ENCODE measurements at places on chromosomes 2 and 18.

GRCh38 chr2:154709215-154709614 lies 10.7 kb downstream of the KCNJ3 start:
- DNase-seq = no peak

DNA sequence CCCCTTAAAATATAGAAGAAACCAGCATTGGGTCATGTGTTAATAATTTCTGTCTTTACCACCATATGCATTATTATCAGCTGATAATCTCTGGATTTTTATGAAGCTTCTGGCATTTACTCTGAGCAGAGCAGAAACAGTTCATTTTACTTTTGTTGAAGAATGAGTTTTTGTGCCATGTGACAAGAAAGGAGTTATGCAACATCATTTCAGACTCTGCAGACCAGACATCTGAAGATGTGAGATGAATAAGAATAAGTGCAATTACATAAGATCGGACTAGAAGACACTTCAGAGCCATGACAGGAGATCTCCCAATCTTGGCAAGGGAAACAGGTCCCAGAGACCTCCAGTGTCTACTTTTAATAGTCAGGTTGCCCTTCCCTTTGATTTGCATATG lies 869.4 kb upstream of the VRK2 start:
- DNase-seq = no peak

GRCh38 chr18:37383036-37383785 lies 182.4 kb downstream of the CELF4 start:
- DNase-seq = no peak

DNA sequence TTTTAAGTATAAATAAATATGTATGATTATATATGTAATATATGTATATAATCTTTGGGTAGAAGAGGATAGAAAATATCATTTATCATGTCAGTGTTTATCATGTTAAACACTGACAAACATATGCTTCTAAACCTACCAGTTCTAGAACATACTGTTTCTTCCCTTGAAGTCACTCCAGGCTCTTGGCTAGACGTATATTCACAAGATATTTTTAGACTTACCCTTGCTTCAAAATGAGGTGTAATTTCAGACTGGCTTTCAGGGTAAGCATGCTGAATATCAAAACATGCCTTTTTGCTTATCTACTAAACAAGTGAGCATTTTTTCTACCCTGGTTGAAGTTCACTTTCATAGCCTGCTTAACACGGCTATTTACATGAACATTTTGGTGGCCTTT lies 642.4 kb upstream of the PKDCC start:
- no peak for DNase-seq

GRCh38 chr2:194815475-194815874 lies 841.6 kb upstream of the SLC39A10 start:
- DNase-seq = no peak

- DNase-seq = no peak
Measured at GRCh38 chr18:10528439-10528838, 2.6 kb downstream of the NAPG start.

DNA sequence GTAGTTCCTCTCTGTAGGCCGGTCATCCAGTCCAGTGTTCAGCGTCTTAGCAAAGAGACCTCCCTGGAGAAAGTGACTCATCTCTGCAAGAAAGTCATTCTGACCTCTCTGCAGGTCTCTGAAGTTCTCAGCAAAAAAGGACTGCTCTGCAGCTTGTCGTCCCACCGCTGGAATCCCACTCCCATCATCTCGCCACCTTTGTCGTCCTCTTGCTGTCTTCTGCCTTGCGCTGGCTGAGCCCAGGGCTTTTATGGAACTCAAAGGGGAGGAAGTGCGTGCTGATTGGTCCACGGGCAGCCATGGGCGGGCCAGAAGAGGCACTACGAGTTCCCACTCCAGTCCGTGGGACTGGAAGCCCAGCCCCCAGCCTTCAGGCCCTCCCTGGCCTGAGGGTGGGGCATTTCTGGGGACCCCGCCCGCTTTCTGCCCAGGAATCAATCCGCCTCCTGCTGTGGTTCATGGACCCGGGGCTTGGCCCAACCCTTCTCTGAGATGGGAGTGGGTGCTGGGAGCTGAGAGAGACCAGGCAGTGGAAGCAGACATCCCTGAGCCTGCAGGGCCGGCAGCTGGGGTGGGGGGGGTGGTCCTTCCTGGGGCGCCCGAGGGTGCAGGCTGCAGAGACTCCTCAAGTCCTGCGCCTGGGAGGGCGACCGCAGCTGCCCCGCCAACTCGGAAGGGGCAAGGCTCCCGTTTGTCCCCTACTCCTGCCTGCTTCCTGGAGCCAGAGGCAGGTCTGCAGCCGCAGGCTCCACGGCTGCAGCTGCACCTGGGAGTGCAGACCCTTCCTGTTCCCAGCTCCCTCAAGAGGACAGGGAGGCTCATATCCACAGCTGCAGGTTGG lies 660.7 kb upstream of the RAB6C start:
- DNase-seq = no peak

GRCh38 chr2:59391896-59392295 lies 1150.8 kb upstream of the FANCL start:
- DNase-seq = no peak

- no peak for DNase-seq
Measured at GRCh38 chr2:97691166-97691565, 21.7 kb downstream of the C2orf92 start.

DNA sequence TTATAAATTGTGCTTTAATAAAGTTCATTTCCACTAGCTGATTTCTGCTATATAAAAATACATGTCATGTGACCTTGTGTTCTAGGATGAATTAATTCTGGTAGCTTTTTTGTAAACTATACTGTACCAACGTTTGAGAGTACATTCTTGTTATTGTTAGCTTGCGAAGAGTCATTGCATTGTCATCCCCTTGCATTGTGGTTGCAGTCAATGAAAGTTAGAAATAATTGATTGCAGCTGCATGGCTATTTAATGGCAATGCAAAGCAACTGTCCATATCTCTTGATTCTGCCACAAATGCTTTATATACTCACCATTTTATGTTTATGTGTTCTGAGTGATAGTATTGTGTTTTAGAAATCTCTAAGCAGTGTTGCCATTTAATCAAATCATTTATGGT lies 91.6 kb downstream of the ZNF407 start:
- no peak for DNase-seq

DNA sequence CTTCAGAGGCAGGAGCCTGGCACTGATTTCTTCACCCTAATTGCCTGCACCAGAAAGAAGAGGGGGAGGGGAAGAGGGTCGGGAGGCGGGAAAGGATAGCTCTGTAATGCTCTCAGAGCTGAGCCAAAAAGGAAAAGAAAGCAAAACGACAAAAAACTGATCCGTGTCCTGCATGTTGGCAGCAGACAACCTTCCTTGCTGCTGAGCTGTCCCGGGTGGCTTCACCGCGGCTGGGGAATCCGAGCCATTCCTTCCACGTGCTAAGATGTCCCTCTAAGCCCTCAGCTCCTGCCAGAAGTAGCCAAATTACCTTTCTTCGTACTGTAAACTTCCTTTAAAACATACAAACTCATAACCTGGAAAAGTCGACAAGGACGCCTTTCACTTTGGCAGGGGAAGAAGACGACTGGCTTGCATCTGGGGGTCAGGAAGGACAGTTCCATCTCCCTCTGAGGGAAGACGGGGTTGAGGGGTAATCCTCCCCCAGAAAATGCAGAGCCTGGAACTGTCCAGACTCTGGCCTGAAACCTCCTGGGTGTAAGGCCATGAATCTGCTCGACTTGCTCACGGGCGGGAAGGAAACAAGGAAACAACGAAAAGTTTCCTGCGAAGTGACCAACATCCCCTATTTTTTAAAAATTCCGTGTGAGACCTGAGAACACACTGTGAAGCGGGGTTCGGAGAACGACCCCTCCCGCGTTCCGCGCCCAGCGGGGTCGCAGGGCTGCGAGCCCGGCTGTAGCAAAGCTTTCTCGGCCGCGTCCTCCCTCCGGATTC lies 7.7 kb downstream of the OTX1 start:
- DNase-seq = no peak

- DNase-seq = no peak
Measured at GRCh38 chr2:10837298-10838266, 25.0 kb upstream of the PDIA6 start.

DNA sequence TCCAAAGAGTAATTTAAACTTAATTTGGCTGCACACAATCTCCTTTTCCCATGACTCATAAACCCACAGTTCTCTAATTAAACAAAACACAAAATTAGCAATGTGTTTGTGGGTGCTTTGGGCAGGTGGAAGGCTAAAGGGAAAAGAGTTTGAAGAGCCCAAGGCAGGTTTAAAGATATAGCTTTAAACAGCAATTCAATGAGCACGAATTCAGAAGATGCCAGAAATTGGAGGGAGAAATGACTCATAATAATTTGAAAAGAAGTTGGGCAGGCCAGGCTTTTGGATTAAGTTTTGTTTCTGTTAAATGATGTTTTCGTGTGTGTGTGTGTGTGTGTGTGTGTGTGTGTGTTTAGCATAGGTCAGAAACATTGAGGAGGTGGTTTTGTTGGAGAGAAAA lies 594.8 kb upstream of the ZEB2 start:
- DNase-seq = no peak

GRCh38 chr18:12990123-12990475 lies 1.1 kb upstream of the CEP192 start:
- no peak for DNase-seq

DNA sequence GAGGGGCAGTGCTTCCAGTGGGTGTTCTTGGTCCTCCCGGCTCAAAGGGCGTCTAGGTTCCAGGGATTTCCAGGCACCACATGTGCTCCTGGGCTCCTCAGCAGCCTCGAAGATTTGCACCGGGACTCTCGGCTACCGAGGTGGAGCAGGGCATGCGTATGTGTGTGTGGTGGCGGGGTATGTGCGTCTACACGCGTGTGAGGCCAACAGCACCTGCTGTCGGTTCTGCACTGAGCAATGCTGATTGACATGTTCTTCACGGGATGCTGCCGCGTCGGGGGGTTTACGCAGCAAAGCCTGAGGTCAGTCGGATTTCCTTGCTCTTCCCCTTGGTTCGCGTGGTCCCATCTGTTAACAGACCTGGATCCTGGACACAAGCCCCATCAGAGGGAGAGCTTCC lies 119.8 kb downstream of the NDUFA10 start:
- no peak for DNase-seq

DNA sequence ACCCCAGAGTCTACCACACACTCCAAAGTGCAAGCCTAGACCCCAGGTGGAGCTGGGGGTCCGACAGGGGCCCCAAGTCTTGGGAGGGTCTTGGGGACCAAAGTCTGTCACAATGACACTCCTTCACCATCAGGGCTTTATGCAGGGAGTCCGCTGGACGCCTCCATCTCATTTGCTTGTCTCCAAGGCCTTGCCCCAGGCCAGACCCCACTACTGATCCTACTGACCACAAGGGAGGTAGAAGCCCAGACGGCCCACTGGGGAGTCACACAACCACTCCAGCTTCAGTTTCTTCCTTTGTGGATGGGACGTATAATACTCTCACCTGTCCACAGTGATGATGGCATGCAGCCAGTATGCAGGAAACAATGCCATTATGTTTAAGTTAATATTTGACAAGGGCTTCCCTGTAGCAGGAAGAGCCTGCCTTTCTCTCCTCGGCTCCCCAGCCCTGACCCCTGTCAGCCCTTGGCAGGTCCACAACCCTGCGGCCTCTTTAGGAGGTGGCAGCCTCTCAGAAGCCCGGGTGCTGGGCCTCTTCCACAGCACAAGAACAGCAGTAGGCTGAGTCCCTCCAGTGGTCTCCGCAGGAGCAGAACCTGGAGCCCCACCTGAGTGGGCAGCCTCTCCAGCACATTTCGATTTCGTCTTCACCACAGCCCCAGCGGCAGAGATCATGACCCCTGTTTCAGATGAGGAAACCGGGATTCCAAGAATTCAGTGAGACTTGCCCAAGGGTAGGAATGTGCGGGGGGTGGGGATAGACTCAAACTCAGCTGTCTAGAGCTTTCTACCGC lies 6.5 kb downstream of the BIN1 start:
- DNase-seq = no peak

- DNase-seq = no peak
Measured at GRCh38 chr18:36759167-36759776, 69.5 kb downstream of the TPGS2 start.

- no peak for DNase-seq
Measured at GRCh38 chr2:176118601-176119339, 2.2 kb downstream of the HOXD10 start.

- no peak for DNase-seq
Measured at GRCh38 chr2:8986327-8986976, 17.0 kb downstream of the MBOAT2 start.

DNA sequence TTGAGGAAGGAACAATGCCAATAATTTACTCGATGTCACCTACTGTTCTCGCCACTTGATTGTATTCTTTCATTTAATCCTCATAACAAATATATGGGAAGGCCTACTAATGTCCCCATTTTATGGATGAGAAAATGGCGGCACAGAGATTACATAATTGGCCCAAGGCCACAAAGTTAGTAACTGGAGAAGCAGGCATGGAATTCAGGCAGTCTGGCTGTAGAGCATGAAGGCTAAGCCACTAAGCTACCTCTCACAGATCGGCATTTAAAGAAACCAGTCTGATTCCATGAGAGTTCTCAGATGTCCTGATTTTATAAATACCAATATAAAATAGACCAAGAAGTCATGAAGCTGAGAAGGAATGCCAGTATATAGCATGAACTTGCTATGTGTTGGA lies 121.8 kb upstream of the EPAS1 start:
- no peak for DNase-seq

DNA sequence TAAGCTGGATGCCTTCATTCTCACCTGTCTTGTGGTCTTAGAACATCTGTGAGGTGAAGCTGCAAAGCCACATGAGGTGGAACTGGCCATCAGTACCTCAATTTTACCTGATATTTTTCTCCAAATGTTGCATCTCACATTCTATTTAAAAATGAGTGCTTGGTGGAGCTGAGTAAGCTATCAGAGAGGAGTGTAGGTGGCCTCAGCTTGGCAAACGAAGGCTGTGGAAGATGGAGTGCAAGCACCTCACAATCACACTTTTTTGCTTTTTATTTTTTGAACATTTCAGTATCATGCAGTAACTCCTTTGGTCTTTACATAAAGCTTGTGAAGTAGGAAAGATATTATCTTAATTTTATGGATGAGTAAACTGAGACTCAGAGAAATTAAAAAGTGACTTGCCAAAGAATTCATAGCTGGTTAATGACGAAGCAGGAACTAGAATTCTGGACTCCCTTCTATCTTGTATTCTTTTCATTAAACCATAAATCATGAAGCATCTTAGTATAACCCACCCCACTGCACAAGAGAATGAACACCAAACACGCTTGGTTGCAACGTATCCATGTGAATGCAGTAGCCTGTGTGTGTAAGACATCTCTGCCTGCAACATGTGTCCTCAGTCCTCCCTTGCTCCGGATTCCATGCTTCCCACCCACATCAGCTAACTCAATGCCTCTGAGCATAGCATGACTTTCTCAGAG lies 27.2 kb downstream of the C2orf49 start:
- no peak for DNase-seq

DNA sequence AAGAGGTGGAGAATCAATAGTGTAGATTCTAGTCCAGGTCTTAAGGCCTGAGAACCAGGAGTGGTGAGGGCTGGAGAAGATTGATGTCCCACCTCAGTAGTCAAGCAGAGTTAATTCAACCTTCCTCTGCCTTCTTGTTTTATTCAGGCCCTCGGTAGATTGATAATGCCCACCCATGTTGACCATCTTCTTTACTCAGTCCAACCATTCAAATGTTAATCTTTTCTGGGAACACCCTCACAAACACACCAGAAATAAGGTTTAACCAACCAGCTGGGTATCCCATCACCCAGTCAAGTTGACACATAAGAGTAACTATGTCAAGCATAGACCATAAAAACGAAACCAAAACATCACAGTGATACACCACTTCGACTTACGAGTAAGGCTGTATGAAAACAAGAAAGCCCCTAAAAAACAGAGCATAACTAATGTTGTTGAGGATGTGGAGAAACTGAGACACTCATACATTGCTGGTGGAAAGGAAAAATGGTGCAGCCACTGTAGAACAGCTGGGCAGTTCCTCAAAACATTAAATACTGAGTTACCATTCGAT lies 57.5 kb downstream of the SLC35F5 start:
- DNase-seq = no peak

GRCh38 chr18:9436206-9436929 lies 38.9 kb upstream of the RALBP1 start:
- DNase-seq = no peak

All from GM18507 (cell line).